Stimulated activated CD4-positive, alpha-beta T cell treated with anti-CD3 and anti-CD28 coated beads, Interleukin-4, amount 100 ng/mL, for 24 hours (primary cell): ENCODE measurements at places on chromosomes 6 and 20.

- DNase-seq = no peak
Measured at GRCh38 chr6:162970246-162970645, 242.5 kb downstream of the PACRG start.

- no peak for DNase-seq
Measured at GRCh38 chr6:73182021-73182607, 43.2 kb downstream of the KHDC1L start.

DNA sequence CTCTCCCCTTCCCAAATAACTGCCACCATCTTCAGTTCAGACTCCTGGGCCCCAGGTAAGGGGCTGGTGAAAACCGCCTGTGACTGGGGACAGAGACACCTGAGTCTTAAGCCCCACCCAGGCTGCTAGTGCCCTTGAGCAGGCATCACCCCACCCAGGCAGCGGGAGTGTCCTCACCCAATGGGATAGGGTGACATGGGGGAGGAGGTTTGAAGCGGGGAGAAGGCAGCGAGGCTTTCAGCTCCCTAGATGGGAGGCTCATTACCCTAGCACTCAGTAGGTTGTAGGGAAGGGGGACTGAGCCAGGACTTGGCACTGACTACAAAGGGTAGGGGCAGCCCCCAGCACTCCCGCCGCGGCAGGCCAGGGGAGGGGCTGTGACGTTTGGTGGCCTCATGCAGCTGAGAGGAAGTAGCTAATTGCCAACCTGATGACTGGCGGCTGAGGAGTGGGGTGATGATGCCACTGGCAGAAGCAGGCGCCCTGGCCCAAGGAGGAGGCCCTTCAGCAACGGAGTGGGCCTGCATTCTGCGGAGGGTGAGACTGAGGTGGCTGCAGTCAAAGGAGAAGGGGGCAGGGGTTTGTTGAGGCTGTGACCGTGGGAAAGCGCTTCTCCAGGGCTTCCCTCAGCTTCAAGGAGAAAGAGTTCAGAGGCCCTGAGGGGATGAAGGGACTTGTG is 126.9 kb downstream of the MRPL14 start:
- peak; percentile 11 for DNase-seq

DNA sequence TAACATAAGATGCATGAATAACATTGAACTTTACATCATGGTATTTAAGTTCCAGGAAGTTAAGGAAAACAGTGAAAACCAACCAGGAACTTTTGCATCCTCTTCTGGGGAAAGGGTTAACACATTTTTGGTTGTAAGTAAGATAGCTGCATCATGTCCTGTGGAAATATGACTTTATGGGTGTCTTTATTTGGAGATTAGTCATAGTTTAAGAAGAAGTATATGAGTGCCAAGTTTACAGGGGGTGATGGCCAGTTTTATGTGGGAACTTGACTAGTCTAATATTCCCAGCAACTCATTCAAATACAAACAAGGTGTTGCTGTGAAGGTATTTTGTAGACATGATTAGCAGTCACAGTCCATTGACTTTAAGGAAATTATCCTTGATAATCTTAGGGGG is 78.0 kb downstream of the PDE10A start:
- no peak for DNase-seq

GRCh38 chr20:50330504-50331313 is 140.1 kb downstream of the CEBPB start:
- DNase-seq = no peak

GRCh38 chr6:74642101-74642500 is 563.8 kb downstream of the COL12A1 start:
- DNase-seq = no peak

DNA sequence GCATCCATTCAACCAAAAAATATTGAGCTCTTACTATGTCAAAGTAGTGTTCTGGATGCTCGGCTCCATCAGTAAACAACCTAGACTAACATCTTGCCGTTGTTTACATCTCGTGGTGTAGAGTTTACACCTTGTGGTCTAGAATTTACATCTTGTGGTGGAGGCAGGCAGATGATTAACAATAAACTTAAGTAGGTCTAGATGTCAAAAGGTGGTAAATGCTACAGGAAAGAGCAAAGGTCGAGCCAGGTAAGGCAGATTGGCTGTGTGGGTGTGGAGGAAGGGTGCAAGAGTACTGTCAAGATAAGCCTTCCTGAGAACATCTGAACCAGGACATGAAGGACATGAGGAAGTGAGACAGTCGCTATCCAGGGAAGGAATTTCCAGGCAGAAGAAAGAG is 88.4 kb upstream of the ESR1 start:
- DNase-seq = no peak

DNA sequence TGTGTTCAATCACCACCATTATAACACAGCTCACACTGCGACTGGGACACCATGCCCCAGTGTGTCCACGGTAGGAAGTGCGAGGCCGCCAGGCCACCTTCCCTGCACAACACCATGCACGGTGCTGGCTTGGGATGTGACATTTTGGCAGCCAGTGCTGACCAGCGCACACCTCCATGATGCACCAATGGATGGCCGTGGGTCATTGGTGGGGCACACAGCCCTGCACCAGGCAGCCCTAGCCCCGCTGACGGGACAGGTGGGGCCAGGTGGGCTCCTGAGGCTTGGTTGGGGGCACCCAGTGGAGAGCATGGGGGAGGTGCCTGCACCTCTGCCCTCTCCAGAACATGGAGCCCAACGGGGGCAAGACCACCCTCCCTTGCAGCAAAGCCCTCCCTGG is 18.2 kb upstream of the FRMD1 start:
- DNase-seq = no peak

DNA sequence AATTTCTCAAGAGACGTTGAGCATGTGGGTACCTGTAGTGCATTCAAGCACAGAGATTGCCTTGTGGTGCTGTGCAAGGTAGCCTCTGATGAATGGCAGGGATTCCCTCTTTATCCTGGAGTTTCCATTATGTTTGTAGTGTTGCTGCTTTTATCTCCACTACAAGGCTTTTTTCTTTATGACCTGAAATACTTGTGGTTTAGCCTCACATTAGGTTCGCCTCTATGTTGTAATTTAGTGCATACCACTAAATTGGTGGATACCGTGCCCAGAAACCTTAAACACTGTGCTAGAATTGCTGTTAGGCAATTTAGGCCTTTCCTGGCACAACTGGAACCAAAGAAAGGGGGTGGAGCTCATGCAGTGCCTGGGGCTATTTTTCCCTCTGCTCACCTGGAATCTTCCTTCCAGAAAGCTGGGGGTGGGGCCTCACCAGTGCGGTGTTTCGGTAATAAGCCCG is 76.8 kb downstream of the NCOA7 start:
- DNase-seq = no peak

DNA sequence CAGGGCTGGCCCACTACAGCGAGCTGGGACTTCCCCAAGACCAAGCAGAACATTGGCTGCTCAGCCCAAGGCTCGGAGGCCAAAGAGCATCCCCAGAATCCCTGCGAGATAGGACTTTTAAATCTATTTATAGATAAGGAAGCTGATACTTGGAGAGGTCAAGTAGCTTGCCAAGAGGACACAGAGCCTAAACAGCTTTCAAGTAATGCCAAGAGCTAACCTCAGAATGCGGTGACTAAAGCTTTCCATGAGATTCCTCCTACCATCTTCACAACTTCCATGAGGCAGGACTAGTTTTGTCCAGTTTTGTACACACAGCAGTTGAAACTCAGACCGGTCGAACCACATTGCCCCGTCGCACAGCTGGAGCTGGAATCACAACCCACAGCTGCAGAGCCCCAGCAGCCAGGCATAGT is 168.1 kb upstream of the TOP1 start:
- no peak for DNase-seq

- DNase-seq = no peak
Measured at GRCh38 chr6:15465212-15465611, 197.6 kb downstream of the DTNBP1 start.

DNA sequence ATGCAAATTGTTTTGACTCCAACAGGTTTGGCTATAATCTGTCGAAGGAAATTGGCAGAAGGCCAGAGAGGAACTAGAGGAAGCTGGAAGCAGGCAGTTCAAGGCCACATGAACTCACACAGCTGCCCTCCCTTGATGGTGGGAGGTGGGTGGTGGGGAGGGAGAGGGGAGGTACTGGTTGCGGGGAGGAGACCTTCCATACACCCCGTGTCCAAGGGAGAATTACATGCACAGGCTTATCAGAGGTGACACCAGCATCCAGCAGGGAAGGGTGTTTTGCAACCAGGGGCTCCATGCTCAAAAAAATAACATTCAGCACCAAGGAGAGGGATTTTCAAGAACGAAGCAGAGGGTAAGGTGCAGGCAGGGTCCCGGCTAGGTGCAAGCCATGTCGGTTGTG is 9.1 kb downstream of the PRND start:
- DNase-seq = no peak

DNA sequence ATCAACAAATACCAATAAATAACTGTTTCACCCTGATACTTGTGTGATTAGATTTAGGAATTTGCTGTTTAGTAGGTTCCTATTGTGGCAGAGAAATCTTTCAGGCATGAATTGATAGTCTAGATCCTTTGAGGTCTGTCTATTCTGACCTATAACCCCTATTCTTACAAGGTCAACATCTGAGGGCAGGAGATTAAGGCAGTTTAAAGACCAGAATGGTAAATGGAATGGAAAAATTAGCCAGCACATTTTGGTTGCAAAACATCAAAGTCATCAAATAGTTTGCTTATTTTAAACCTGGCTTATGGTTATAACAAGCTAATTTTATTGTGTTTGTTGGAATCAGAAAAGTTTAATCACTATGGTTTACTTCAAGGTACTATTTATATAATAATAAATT is 78.4 kb downstream of the LIN28B start:
- DNase-seq = no peak

DNA sequence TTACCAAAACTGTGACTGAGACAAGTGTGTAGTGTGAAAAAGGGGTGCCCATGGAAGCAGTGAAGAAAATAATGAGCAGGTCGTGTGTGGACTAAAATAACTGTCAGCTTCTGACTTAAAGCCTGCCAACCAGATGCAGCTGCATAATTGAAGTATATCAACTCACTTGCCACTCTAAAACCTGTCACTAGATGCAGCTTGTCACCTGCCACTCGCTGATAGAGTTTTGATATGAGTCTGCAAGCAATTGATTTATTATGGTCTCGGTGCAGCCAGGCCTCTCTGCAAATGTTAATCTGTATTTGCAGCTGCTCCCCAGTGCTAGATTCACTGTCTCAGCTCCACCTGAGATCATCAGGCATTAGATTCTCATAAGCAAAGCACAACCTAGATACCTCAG is 1090.0 kb upstream of the EYS start:
- no peak for DNase-seq

GRCh38 chr20:62776692-62777527 is 19.4 kb upstream of the MRGBP start:
- DNase-seq = peak; percentile 56
